NCI-H1105 (cell line): ENCODE measurements at places on chromosomes 16 and 17.

GRCh38 chr16:89338863-89339262, 121.4 kb downstream of the ZNF778 start:
- no peak for DNase-seq

GRCh38 chr17:79930062-79930876, 91.0 kb upstream of the CBX4 start:
- DNase-seq: peak; percentile 18

DNA sequence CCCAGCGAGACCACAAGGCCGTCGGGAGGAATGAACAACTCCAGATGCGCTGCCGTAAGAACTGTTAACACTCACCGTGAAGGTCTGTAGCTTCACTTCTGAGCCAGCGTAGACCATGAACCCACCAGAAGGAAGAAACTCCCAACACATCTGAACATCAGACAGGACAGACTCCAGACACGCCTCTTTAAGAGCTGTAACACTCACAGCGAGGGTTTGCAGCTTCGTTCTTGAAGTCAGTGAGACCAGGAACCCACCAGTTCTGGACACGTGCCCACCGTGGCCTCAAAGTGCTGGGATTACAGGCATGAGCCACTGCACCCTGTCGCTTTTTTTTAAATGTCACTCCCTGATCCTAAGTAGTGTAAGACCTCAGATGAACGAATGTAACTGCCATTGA, 17.3 kb downstream of the KPNA2 start:
- no peak for DNase-seq

DNA sequence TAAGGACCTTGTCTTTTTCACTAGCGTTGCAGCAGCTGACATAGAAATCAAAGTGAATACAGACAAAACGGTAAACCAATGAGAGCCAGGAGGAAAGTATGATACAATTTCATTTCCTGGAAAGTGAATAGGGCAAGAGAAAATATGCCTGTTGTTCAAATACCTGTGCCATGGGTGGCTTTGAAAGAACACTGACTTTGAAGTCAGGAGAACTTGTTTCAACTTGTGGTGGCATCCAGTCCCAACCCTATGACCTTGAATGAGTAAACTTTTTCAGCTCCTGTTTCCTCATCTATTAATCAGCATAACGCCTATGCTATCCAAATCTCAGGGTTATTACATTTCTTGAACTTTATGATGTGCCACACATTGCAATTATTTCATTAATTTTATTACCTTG, 173.7 kb upstream of the HS3ST3A1 start:
- no peak for DNase-seq

DNA sequence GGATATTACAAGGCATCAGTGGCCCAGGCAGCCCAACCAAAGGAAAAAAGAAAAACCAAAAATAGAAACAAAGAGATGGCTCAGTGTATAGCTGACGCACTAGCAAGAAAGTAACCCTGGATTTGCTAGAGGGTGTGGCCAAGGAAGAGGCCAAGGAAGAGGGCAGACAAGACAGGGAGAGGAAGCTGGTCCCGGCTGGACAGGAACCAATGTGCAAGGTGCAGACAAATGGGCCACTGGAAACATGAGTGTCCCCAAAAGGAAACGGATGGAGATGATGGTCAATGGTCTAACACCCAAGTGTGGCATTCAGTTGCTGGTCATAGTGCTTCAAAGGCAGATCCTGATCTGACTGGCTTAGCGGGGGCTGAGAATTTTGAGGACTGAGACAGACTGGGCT, 10.7 kb downstream of the POLR3K start:
- DNase-seq: no peak

- no peak for DNase-seq
Measured at GRCh38 chr17:63538693-63539595, 11.3 kb upstream of the DCAF7 start.

DNA sequence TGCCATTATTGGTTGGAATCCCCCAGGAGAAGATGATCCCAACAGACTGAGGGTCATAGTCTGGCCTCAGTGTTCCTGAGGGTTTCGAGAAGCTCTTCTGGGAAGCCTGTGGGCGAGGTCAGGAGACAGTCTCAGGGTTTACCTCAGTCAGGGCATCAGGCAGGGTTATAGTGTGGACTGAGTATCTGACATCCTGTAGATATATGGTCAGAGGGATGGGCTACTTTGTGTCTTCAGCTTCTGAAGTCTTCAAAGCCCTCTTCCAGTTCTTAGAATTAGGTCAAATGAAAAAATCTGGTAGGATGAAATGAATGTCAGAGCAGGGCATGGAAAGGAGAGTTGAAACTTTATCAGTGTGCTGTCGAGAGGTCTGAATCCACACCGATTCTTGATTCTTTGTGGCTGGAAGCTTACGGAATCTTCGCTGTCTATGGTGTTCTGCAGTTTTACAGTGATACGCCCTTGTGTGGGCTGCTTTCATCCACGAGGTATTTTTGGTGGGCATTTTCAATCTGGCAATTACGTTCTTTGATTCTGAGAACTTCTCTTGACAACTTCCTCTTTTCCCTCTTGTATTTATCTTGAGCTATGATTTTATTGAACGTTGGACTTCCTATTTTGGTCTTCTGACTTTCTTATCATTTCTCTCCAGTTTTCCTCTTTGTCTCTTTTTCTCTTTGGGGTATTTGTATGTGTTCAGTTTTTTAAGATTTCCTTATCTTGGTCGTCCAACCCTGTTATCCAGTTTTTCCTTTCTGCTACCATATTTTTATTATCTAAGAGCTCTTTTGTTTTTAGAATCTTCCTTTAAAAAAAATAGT, 30.4 kb downstream of the BPTF start:
- DNase-seq: no peak

DNA sequence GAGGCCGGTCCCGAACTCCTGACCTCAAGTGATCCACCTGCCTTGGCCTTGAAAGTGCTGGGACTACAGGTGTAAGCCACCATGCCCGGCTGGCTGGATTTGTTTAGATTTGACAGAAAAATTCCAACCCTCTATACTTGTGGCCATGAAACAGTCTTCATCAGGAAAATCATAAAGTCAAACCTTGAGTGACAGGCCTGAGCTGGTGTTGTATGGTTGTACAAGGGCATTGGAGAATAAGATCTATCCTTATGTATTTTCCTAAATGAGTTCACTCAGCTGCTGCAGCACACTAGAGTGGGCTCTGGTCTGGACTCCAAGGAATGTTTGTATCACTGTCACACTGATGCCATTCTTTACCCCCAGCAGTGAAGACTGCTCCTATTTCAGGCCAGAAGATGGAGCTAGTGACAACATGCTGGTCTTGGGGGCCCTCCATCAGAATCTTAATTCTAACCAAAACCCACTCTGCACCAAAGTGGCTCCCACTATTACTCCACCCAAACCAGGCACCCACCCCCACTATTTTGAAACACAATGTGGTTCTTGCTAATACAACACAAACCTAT, 27.4 kb downstream of the SNX11 start:
- no peak for DNase-seq

DNA sequence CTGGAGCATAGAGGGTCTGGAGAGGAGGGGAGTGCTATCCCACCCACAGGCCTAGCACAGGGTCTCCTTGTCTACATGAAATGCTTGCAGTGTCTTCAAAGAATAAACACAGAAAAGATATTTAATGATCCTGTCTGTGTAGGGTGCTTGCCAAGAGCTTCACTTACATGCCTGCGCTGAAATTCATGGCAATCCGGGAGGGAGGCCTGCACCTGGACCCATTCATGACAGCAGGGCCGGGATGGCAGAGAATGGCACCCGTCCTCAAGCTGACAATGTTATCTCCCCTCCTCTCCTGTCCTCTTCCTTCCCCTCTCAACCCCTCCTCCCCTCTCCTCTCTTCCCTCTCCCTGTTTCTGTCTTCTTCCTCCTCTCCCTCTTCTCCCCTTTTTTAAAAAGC, 2.1 kb downstream of the ADGRG3 start:
- DNase-seq: no peak

GRCh38 chr16:25625620-25626019, 66.1 kb upstream of the HS3ST4 start:
- DNase-seq: no peak

DNA sequence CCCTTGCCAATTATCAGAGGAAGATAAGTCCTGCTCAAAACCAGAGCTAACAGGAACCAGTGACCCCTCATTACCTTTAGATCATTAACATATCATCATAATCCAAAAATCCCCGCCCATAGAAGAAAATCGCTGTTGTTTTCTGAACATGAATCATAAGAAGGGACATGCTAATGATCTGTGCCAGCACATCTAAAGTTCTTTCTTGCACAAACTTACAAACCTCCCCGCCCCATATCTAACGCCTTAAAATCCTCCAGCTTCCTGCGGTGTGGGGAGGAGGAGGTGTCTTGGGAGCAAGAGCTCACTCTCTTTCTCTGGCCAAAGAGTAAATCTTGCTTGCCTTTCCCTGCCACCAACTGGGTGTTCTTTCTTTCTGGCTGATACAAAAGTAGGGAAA, 78.3 kb downstream of the IRX3 start:
- no peak for DNase-seq

GRCh38 chr16:11354407-11354732, 9.1 kb downstream of the RMI2 start:
- no peak for DNase-seq

- no peak for DNase-seq
Measured at GRCh38 chr17:17402558-17402957, 74.2 kb upstream of the MED9 start.

GRCh38 chr17:41910701-41911391, 7.9 kb downstream of the ACLY start:
- DNase-seq: no peak

DNA sequence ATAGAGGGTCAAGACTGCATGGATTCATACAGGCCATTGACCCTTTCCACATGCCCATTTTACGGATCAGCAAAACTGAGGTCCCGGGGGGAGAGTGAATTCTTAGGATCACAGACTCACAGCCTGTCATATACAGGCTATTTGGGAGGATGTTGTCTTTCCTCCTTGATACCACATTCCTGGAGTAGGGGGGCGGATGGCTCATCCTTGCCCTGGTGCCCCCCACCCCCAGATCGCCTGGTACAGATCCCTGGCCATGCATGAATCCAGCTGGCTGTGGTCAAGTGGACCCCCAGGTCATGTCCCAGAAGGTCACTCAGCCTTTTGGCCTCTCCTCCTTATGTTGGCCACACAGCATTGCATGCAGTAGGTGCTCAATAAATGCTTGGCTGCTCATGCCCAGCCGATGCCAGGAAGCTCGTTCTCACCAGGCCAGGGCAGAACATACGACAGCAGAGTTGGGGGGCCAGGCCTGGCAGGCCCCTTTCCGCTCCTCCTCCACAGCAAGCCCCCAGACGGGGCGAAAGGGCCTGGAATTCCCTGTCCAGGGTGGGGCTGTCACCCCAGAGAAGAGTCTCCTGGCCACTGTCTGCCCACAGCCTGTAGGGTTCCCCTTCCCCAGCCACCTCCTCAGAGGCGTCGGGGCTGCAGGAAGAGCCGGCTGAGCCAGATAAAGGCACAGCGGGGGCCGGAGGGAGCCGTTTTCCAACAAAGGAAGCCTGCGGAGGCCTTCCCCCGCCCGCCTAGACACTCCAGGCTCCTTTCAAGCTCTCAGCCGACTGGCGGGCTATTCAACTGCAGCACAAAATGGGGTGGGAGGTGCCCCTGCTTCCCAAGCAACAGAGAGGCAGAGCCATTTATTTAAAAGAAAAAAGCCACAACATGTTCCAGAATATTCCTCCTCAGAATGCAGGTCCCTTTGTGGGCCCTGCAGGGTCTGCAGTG, 215.7 kb upstream of the CIBAR2 start:
- peak; percentile 21 for DNase-seq

DNA sequence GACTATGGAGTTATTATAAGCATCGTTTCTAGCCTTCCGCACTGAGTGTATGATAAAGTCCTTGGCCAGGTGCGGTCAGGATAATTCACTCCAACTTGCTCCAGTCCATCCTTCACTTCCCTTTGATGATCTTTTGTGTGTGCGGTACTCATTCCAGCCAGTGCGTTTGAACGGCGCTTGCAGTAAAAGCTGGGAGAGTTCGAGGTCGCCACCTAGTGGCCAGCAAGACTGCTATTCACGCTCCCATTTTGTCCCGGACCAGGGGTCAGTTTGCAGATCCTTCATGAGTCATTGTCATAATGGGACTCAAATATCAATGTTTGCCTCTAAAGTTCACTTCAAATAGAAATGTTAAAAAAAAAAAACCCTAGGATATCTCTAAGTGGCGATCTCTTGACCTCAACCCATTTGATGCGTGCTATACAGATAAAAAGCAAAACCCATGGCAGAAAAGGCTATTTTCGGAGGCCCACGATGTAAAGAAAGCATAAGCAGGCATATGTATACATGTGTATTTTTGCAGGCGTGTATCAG, 417.1 kb downstream of the TMEM114 start:
- DNase-seq: peak; percentile 58

- no peak for DNase-seq
Measured at GRCh38 chr17:67431249-67432015, 54.4 kb downstream of the PITPNC1 start.

DNA sequence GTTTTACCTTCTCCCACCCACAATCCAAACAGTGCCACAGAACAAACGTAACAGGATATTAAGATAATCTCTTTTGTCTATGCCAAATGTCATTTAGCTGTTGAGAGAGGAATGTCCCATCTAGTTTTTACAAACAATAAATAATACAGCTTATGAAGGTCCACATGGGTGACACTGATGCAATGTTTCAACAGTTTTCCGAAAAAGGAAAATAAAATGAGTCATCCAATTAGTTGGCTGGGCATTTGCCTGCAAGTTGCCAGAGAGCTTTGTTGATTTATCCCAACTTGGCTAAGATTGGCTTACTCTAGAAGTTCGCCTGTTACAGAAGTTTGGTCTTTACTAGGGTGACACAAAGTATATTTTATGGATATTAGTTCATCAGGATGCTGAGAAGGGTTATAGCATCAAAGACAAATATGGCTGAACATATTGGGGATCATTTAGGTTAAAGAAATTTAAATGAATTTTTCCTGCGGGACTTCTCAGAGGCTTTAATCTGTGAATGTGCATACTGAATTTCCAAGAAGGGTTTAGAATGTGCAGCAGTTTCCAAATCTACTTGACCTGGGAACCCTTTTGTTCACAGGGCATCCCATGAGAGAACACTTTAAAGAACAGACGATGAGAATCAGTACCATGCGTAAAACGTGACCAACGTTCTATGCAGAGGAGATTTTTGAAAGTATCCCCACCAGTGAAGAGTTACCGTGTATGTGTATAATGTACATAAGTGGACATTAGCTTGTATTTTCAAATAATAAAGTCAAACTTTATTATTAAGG, 73.1 kb downstream of the CDH13 start:
- DNase-seq: no peak

GRCh38 chr17:43733956-43734355, 24.6 kb downstream of the SOST start:
- no peak for DNase-seq

GRCh38 chr16:10840703-10841102, 22.1 kb upstream of the TVP23A start:
- DNase-seq: no peak
